ENCODE measurements at places on chromosomes 6 and 20. TPM values are rescaled to one million over a fixed set of nuclear protein-coding genes. Genes with fewer than 3 reads are reported as not detected.
A peak's percentile ranks its signal among the peaks of the same experiment; 100 is the strongest.

DNA sequence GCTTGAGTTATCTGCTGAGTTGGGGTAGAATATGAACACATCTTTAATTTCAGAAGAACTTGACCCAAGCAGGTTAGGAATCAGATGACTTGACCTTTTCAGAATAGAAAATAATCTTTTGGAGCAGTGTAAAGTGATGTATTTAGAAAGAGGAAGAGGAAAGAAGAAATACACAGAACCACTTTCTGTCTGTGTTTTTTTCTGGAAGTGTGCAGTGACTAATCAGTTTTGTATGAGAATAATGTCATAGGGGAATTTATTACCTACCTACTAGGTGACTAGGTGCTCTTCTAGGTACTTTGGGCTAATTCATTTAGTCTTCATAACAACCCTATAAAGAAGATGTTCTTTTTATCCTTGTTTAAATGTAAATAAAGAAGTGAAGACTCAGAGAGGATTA is 3.0 kb downstream of the PPP1R14C start:
- no peak for DNase-seq

DNA sequence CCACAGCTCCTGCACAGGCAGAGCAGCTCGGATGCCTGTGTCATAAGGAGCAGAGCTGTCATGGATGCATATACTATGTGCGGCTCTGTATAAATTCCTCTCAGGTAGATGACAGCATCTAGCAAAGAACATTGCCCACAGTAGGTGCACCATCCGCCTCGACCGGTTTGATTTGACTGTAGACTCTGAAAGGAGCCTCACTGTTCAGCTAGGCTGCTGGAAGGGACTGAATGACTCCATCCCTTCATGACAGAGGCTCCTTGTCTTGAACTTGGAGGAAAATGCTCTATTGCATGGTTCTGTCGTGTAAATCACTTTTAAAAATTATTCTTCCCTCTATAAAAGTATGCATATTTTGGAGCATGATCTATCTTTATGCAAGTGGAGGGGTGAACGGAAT is 128.8 kb upstream of the QKI start:
- DNase-seq, result no peak

DNA sequence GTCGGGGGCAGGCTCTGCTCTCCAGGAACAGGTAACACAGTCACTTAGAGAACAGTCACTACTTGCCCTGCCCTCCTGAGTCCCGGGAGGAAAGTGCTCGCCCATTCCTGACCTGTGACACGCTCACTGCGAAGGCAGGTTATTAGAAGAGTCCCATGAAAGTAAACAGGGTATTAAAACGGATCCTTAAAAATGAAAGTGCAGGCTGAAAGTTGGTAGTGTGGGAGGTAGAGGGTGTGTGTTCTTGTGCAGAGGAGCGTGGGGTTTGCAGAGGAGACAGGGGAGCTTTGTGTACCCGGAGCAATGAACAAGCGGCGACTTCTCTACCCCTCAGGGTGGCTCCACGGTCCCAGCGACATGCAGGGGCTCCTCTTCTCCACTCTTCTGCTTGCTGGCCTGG is at the start of gene CCN6:
CCN6 (plus strand) TSS at position 104 of the 400 bp plus-strand sequence; CDS start at position 358, 254 bp downstream.
- no peak for DNase-seq

DNA sequence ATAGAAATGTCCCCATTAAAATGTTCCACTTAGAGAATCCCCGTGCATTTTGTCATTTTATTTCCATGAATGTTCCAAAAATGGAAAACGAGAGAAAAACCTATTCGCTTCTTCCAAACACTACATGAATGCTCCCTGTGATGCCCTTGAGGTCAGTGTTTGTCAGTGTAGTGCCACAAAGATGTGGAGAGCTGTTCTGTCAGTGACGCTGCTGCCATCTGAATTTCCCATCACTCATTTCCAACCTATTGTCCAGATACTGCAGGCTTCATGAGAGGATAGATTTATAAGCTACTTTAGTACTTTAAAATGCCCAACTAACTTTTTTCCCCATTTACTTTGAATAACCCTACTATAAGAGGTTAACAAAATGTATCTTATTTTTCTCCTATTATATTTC is 335.8 kb downstream of the CDKAL1 start:
- DNase-seq, result no peak

- DNase-seq, result peak; percentile 58
Observed at GRCh38 chr6:89630488-89630887, 8.1 kb downstream of the LYRM2 start.

- DNase-seq, result no peak
Observed at GRCh38 chr6:11380969-11381744, 148.7 kb upstream of the NEDD9 start.

GRCh38 chr20:7828437-7828836 is 111.8 kb downstream of the HAO1 start:
- no peak for DNase-seq

DNA sequence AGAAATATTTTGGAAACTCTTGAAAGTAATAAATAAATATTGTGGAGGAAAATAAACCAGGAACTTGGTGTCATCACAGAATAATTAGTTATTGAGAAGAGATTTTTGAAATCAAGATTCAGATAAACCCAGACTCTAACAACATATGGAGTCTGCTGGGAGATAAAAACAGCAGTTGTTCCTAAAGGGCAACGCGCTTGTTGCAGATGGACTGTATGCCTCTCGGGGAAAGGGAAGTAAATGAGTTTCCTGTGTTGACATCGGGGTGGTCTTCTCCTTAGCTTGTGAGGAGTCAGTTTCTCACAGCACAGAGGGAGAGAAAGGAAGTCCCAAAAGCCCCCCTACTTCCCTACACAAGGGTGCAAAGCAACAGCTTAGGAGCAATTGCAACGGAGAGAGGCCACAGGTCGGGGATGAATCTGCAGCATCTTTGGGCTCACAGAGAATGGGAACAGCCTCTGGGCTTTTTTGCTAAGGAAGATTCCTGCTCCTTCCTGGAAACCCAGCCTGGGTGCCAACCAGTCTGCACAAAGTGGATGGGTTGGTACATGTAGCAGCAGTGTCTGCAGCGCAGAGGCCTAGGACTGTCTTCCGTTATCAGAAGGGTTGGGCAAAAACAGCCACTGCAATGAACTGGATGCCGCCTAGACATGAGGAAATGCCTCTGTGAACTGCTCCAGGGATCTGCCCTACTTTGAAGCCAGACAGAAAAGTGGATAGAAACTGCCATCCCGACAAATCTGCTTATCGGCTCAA is 603.0 kb upstream of the NRSN1 start:
- DNase-seq, result no peak

- no peak for DNase-seq
Observed at GRCh38 chr6:149335924-149336608, 18.6 kb downstream of the TAB2 start.

GRCh38 chr20:45444050-45444449 is 25.5 kb upstream of the WFDC2 start:
- DNase-seq, result no peak

- no peak for DNase-seq
Observed at GRCh38 chr6:35533981-35534380, 21.3 kb upstream of the TULP1 start.

- no peak for DNase-seq
Observed at GRCh38 chr6:126227833-126228702, 111.8 kb upstream of the CENPW start.

DNA sequence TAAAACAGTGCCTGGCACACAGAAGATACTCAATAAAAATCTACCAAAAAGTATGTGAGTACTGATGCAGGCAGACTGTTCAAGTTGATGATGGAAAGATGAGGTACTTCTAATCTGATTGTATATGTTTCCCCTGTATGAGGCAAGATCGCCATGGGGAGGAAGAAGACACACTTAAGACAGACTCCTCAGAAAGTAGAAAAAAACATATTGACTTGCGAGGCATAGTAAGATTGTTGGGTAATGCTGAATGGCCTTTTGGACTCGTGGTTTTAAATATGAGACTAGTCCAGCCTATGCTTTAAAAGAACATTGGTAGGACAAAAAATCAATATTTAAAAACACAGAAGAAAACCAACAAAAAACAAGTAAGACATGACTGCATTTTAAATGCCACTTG is 72.6 kb downstream of the SHPRH start:
- DNase-seq, result no peak

DNA sequence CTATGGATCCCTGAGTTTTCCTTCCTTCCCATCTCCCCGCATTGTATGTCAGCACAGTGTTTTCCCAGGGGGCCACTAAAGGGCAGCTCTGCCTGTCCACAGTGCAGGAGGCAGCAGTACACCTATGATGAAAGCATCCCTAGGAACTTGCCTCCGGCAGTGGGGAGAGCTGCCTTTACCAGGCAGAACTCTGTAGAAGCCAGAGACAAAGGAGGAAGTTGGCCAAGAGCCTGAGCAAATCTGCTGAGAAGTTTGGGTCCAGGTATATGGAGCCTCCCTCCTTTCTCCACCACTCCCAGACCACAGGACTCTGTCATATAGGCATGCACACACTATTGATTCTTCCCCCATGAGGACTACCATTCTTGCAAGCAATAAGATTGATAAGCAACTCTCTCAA is 282.7 kb downstream of the TBC1D7 start:
- DNase-seq, result no peak

DNA sequence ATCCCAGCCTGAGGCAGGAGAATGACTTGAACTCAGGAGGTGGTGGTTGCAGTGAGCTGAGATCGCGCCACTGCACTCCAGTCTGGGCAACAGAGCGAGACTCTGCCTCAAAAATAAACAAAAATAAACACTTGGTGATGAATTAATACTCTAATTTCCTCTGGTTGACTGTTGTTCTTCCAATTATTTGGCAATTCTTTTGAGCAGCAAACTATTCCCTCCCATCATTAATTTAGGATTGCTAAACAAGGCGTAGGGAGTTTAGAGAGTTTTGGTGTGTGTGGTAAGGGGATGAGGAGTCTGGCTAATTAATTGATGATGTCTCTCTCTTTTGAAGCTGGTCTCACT is 2.7 kb upstream of the ID1 start:
- no peak for DNase-seq

DNA sequence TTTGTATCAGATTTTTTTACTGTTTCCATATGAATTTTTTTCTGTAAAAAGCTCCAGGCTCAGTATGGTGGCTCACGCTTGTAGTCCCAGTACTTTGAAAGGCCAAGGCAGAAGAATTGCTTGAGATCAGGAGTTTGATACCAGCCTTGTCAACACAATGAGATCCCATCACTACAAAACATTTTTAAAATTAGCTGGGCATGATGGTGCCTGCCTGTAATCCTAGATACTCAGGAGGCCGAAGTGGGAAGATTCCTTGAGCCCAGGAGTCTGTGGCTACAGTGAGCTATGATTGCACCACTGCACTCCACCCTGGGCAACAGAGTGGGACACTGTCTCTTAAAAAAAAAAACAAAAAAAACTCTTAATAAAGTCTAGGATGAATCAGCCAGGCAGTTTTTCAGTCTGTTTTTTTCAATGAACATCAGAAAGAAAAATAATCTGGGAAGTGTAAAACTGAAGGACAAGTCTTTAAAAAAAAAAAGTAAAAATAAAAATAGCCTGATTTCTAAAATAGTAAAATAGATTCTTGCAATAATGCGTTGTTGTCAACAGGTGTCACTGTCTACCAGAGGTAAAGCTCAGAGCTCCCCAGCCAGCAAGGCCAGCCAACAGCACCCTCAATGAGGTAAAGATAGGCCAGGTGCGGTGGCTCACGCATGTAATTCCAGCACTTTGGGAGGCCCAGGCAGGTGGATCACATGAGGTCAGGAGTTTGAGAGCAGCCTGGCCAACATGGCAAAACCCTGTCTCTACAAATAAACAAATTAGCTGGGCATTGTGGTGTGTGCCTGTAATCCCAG is 9.3 kb upstream of the ATG5 start:
- DNase-seq, result peak; percentile 60

DNA sequence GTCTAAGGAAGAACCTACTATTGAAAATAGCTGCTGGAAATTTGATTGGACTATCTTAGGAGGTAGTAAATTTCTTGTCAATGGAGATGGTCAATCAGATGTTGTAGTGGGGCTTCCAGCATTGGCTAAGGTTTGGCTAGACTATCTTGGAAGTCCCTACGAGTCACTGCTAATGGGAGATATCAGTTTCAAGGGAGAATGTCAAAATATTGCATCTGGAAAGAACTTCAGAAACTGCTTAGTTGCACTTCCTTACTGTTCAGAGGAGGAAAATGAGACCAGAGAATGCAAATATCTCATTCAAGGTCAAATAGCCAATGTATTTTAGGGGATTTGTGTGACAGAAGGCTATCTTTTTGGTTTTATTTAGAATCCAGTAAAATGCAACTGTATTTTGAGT is 53.5 kb upstream of the CCN2 start:
- no peak for DNase-seq

DNA sequence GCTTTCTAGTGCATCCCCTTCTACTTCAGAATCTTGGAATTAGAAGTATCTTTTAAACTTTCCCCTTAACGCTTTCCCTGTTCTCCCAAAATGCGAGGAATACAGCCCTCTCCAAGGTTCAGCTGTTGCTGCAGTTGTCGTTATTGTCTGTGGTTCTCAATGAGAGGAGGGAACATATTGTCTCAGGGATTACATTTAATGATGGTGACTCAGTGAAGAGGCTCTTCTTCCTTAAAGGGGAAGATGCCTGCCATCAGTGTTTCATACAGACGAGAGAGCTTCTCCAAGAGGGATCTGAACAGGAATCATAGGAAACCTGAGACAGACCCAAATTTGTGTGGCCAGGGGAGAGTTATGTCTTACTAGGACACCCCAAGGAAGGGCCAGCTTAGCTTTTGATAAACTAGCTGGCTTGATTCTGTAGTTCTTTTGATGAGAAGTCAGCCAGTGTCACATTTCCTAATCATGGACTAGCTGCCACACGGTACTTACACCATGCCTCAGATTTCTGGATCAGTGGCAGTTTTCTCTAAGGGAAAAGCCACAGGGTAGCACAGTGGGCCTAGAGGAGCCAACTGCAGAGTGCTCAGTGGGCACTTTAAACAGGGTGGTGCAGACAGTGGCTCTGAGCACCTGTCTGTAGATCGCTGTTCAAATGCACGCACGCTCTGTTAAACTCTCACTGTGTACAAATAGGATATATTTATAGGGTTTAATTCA is 59.7 kb upstream of the TMEM181 start:
- DNase-seq, result no peak

DNA sequence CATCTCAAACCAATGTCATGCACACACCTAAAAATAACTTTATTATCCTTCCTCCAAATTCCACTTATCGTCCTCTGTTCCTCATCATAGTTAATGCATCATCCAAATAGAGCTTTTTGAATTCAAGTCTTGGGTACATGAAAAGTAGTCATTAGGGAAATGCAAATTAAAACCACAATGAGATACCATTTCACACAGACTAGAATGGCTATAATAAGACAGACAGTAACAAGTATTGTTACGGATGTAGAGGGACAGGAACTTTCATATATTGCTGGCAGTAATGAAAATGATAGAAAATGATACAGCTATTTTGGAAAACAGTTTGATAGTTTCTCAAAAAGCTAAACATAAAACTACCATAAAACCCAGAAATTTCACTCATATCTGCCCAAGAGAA is 59.1 kb downstream of the FHL5 start:
- DNase-seq, result no peak

- no peak for DNase-seq
Observed at GRCh38 chr6:46376562-46377061, 114.6 kb downstream of the RCAN2 start.

Gene HCRTR2
- not detected for total RNA-seq

Gene PI16
- 48.5 TPM for total RNA-seq

Gene ESR1
- total RNA-seq, result 0.47 TPM

Gene NXT1
- total RNA-seq, result 19.1 TPM

Gene NMBR
- not detected for total RNA-seq

Gene SLC13A3
- 1.5 TPM for total RNA-seq

Gene OR2B6
- total RNA-seq, result not detected

Gene GLP1R
- 1.9 TPM for total RNA-seq

Measured in right atrium auricular region (tissue), 2 donors.